Fibroblast of upper back skin (primary cell): ENCODE measurements at places on chromosomes 1 and 21.

DNA sequence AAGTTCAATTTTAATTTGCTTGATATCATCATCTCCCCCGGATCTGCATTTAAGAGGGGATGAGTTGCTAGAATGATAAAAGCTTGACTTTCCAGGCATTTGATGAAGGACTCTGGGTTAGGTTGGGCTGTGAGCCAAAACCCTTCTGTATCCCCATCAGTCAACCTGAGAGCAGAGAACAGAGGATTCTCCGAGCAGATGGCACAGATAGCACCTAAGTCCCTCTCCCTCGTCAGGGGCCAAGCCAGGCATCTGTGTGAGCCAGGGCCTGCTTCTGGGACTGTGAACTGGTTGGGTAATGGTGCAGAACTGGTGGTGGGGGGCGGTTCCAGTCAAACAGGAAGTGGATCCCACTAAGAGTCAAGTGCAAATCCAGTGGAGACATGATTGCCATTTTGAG is 205.8 kb downstream of the TNR start:
- DNase-seq: no peak

DNA sequence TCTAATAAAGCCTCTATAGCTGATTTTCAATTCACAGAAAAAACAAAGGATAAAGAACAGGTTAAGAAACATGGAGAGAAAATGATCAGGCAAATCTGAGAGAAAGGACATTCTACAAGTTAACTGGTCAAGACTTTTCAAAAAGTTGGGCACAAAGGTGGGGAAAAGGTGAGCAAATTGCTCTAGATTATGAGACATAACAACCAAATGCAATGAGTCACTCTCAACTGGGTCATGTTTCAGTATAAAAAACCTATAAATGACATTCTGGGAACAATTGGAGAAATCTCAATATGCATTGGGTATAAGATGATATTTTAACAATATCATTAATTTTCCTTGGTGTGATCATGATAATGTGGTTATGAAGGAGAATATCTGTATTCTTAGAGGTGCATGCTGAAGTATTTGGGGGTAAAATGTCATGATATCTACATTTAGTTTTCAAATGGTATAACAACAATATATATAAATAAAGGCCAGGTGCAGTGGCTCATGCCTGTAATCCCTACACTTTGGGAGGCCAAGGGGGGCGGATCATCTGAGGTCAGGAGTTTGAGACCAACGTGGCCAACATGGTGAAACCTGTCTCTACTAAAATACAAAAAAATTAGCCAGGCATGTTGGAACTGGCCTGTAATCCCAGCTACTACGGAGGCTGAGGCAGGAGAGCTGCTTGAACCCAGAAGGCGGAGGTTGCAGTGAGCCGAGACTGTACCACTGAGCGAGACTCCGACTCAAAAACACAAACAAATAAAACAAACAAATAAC is 27.0 kb downstream of the ANKRD13C start:
- DNase-seq: no peak

DNA sequence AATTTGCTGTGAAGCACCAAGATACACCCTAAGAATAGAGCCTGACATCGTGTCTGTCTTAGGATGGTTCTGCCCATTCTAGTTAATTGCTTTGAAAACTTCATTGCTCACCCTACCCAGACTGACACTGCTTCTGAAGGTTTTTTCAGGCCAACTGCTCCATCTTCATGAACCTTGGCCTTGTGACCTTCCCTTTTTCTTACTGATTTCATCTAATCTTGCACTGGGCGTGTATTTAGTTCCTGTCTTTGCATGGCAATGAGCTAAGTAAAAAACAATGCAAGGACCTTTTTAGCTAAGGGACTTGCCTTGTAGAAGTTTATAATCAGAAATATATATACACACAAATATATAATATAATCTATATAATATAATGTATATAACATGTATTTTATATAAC is 108.0 kb downstream of the PBX1 start:
- no peak for DNase-seq

- no peak for DNase-seq
Observed at GRCh38 chr1:212504171-212504803, 71.6 kb downstream of the NENF start.

- peak; percentile 50 for DNase-seq
Observed at GRCh38 chr1:151867765-151868411, 14.4 kb upstream of the THEM5 start.

GRCh38 chr1:11753555-11754208 is 8.3 kb upstream of the C1orf167 start:
- peak; percentile 32 for DNase-seq

DNA sequence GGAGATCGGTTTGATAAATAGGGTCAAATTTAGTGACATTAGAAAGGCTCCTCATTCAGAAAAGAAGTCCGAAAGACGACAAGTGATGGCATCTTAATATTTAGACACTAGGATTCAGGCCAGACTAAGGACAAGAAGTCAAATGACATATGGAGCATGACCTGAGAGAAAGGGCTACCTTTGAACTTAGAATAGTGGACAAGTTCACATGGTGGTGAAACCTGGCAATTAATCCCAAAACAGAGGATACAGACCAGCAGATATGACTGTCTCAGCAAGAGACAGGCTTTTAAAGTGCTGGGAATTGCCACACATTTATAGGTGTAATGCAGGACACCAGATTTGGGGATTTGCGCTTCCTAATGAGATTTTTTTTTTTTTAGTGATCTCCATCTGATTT is 145.2 kb downstream of the ZP4 start:
- no peak for DNase-seq

DNA sequence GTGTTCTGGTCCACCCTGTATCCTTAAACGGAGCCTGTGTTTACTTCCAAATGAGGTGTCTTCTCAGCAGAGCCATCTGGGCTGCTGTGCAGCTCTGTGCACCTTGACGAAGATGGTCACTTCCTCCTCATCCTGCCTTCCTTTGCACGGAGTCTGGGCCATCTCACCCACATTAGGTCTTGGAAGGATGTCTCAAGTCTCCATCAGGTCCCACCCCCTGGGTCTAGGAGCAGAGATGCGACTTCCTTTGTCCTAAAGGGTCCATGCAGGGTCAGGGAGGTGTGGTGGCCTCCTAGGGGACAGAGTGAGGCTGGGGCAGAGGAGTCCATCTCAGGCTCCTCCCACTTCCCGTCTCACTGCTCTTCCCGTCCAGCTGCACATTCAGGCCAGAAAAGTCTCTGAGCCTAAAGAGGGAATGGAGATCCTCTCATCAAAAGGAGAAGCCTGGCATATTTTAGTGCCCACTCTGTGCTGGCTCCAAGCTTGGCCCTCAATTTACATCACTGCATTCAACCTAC is 209.2 kb downstream of the MATN1 start:
- no peak for DNase-seq

DNA sequence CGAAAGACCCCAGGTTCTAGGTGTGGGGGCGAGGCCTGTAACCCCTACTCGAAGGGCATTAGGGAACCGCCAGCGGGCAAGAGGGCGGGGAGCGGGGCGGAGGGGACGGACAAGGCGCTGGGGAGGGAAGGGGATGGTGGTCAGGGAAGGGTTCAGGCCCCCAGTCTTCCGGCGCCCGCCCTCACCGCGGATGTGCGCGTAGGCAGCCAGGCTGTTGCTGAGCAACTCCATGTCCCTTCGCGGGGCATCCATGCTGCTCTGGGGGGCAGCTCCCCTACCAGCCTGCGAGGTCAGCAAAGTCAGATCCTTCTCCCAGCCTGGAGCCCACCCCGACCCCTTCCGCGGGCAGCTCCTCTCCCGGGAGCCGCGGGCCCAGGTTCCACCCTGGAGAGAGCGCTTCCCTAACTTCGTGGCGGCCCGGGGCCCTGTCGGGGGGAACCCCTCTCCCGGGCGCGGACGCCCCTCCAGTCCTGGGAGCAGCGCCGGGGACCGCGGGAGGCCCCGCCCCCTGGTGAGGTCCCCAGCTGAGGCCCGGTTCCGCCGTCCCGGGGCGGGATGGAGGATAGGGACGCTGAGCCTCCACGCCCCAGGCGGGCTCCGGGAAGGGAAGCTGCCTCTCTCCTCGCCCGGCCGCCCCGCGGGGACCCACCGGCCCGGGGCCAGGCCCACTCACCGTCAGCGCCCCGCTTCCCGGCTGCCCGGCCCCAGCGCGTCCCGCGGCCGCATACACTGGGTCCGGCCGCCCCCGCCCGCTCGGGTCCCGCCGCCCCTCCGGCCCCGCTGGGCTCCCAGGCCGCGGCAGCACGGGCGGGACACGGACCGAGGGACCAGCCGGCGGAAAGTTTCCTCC is 434 bp downstream of the EVA1B start:
- DNase-seq: peak; percentile 45

- DNase-seq: no peak
Observed at GRCh38 chr1:52631759-52632331, 1.1 kb upstream of the SHISAL2A start.

DNA sequence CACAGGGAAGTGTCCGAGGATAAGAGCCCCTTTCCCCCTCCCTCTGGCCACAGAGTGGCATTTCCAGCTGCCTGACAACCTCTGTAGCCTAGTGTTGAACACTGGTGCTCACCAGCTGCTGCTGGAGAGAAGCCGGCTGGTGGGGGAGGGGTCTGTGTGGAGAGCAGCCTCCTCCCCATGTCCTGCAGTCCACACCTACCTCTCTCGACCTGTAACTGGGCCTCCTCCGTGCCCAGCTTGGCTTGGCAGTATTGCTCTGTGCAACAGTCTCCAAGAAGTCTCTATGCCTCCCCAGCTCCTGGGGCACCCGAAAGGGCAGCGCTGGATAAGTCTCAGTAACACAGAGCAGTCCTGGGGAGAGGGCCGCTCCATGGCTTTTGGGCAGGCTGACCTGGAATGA is 17.0 kb downstream of the PAPPA2 start:
- no peak for DNase-seq

GRCh38 chr1:196415978-196416377 is 192.3 kb downstream of the KCNT2 start:
- no peak for DNase-seq

DNA sequence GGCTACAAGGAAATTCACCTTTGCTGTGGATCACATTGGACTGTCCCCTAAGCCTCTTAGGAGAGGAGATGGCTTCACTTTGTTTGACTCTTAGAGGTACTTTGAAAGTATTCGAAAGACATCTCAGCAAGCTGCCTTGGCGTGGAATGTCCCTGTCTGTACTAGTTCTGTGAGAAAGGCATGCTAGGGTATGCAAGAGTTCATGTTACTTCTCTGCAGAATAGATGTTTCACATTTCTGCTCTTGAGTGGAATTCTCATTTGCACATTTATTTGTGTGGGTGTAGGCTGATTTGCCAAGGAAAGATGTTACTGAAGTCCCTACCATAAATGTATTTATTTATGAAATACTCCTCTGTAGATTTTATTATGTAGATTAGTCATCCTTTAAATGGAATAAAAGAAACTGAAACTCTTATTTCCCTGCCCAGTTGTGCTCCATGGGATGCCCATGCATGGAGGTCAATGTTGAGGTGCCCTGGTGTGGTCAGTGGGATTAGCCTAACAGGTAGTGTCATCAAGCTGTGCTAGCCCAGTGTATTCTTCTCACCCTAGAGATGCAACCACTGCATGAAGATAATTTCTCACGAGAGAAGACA is 13.8 kb downstream of the MIA3 start:
- DNase-seq: no peak

DNA sequence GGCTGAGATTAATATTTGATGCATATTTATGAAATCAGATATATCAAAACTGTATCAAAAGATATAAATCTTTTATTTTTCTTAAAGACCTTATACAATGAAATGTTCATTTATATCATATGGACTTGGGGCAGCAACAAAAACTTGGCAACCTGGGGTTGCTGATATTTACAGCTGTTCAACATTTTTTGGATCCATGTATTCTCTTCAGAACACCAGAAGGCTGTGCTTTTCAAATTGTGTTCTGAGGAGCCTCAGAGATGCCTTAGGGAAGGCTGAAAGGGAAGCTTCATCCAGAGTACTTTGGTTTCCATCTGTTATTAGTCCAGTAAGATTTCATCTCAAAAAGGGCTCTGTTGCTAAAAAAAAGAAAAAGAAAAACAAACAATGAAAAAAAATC is 94.8 kb downstream of the DISC1 start:
- DNase-seq: no peak

- DNase-seq: no peak
Observed at GRCh38 chr1:243726806-243727502, 123.1 kb downstream of the AKT3 start.

- DNase-seq: peak; percentile 87
Observed at GRCh38 chr1:53220171-53220961, at the start of gene CZIB. Gene CZIB, minus strand, starts transcription at chr1:53220634. Its CDS starts 59 bp downstream, at chr1:53220575.

DNA sequence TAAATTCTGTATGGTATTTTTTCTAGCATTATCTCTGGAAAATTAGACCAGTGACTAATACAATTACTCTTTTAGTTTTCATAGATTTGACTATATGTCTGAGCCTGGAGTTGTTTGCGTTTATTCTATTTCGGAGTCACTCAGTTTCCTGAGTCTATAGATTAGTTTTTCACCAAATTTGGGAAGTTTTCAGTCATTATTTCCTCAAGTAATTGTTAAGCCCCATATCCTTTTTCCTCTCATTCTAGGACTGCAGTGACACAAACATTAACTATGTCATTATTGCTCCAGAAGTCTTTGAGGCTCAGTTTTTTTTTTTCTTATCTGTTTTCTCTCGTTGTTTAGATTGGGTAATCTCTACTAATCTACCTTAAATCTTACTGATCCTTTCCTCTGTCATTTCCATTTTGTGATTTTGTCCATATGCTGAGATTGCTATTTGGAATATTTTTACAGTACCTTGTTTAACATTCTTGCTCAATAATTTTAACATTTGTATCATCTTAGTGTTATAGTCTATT is 886.2 kb downstream of the LTN1 start:
- no peak for DNase-seq

DNA sequence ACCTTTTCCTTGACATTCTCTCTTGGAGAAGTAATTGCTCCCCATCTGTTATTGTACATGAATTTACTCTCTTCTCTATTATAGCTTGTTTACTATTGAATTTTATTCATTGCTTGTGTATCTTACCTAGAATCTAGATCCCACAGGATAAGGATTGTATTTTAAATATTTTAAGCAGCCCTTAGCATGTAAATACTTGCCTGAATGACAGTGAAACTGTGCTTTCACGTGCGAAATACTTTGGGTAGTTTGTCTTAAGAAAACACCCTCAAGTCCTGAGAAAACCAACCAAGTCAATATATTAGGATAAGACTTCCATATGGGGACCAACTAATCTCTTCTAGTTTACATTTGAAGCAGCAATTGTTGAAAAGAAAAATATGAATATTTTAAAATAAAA is 15.3 kb downstream of the ARPC5 start:
- DNase-seq: no peak

DNA sequence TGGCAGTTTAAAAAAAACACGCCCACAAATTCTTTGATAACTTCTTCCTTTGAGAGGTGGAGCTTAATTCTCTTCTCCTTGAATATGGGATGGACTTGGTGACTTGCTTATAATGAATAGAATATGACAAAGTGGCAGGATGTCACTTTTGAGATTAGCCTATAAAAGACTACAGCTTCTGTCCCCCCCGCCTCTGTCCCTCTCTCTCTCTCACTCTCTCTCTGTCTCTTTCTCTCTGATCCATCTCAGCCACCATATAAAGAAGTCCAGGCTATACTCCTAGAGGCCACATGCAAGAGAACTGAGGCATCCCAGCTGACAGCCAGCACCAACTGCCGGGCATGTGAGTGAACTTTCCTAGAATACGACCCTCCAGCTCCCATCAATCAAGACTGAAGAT is 7.7 kb upstream of the DMBX1 start:
- DNase-seq: no peak
